ENCODE measurements at places on chromosomes 3 and 15.
A peak's percentile ranks its signal among the peaks of the same experiment; 100 is the strongest.

- no peak for DNase-seq
These were observed 110.5 kb downstream of the MDFIC2 start for GRCh38 chr3:70201975-70202374.

GRCh38 chr3:189625071-189625470 is 6.1 kb upstream of the TP63 start:
- DNase-seq, result no peak

GRCh38 chr15:34318277-34319079 is 19.1 kb downstream of the SLC12A6 start:
- no peak for DNase-seq

DNA sequence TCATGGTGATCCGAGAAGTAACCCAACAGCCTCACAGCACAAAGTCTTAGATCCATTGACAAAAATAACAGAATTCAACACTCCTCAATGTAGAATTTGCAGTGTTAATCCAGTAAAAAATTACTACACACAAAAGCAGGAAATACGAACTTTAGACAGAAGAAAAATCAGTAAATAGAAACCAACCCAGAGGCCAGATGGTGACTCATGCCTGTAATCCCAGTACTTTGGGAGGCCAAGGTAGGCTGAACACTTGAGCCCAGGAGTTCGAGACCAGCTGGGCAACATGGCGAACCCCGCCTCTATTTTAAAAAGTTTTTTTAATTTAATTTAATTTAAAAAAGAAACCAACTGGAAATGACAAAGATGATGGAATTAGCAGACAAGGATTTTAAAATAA is 36.1 kb downstream of the SELENOT start:
- no peak for DNase-seq

DNA sequence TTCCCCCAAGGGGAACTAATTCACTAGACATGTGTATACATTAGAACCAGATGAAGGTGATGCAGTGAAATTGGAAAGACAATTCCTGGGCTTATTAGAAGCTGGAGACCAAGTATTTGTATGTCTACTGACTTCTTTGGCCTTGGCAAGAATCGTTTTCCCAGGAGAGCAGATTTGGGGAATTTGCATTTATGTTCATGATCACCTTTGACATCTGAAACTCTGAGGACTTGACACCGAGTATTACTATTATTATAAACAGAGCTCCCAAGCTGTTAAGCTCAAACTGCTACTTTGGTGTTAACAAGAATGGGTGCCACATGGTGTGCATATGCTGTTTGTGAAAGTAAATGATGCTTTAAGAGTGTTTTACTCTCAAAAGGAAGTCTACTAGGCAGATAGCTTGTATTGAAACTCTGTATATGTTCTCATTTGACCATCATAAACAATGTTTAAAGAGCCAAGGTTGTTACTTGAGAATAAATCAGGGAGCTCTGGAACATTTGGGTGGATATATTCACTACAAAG is 519.8 kb upstream of the GOLIM4 start:
- no peak for DNase-seq

- DNase-seq, result no peak
These were observed 143.0 kb downstream of the RYR3 start for GRCh38 chr15:33453761-33454160.

GRCh38 chr15:60590935-60591495 is 112.1 kb upstream of the ICE2 start:
- DNase-seq, result no peak

- DNase-seq, result no peak
These were observed 1.1 kb downstream of the ZBTB47 start for GRCh38 chr3:42654331-42655201.

DNA sequence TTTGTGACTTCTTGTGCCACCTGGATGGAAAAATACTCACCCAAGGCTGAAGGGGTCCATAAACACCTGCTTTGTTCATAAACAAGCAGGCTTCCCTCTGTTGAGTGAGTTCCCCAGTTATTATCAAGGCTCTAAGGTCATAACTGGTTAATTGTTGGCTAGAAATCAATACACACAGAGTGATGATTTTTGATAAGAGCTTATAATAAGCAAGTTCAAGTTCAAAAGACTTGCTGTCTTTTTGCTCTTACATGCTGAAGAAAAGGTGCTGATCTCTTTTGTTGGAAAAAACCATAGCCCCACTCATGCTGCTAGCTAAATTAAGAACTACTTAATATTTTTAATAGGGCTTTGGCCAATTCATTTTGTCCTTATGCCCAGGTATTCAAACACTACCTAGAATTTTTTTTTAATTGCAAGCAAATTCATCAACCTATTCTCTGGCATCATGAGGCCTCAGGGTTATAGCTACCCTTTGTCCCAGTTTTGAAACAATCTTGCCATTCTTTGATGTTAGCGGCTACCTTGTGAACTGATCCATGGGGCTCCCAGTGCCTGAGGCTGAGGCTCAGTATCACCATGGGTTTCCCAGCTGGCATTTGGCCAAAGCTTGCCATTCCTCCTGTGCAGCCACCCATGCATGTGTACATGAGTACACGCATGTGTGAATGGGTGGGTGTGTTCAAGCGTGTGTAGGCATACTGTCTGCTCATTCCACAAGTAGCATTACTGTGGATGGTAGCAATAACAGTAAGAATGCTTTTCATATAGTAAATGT is 127.6 kb upstream of the LPP start:
- no peak for DNase-seq

DNA sequence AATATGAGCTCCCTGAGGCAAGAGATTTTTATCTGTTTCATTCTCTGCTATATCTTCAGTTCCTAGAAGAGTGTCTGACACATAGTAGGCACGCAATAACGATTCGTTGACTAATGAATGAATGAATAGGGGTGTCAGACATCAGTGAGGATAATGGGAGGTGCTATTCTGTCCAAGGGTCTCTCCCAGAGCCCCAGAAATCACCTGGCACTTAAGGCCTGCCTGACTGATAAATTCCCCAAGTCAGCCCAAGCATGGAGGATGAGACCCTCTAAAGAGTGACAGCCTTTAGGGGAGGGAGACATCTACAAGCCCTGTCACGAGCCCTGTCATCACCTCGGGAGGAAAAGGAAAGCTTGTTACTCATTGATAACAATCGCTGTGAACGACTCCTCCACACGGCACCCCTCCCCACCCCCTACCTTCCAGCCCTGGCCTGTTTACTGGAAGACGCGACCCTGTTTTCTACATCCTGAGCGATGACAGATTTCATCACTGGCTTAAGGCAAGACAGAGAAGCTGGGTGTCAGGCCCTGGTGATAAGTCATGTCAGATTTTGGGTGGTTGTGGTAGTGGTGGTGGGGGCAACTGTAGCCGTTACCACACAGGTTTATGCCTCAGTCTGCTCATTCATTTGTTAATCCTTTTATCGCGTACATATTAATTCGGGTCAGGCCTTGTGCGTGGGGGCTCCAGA is 23.1 kb downstream of the BHLHE40 start:
- DNase-seq, result no peak

- no peak for DNase-seq
These were observed 51.8 kb downstream of the SERP1 start for GRCh38 chr3:150494411-150494977.

GRCh38 chr3:134216851-134217250 is 33.8 kb downstream of the RYK start:
- DNase-seq, result no peak

- DNase-seq, result no peak
These were observed 230.0 kb upstream of the ST8SIA2 start for GRCh38 chr15:92163641-92164040.

GRCh38 chr15:32643907-32644445 is 2.5 kb downstream of the SCG5 start:
- no peak for DNase-seq

DNA sequence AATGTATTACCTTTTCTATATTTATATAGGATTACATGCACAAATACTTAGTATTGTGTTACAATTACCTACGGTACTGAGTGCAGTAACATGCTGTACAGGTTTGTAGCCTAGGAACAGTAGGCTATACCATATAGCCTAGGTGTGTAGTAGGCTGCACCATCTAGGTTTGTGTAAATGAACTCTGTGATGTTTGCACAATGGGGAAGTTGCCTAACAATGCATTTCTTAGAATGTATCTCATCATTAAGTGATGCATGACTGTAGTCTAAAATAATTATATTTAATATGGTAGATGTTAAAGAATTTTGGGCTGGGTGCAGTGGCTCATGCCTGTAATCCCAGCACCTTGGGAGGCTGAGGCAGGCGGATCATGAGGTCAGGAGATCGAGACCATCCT is 281.0 kb downstream of the KLF13 start:
- no peak for DNase-seq

- DNase-seq, result no peak
These were observed 8.2 kb downstream of the TRNT1 start for GRCh38 chr3:3134750-3135448.

DNA sequence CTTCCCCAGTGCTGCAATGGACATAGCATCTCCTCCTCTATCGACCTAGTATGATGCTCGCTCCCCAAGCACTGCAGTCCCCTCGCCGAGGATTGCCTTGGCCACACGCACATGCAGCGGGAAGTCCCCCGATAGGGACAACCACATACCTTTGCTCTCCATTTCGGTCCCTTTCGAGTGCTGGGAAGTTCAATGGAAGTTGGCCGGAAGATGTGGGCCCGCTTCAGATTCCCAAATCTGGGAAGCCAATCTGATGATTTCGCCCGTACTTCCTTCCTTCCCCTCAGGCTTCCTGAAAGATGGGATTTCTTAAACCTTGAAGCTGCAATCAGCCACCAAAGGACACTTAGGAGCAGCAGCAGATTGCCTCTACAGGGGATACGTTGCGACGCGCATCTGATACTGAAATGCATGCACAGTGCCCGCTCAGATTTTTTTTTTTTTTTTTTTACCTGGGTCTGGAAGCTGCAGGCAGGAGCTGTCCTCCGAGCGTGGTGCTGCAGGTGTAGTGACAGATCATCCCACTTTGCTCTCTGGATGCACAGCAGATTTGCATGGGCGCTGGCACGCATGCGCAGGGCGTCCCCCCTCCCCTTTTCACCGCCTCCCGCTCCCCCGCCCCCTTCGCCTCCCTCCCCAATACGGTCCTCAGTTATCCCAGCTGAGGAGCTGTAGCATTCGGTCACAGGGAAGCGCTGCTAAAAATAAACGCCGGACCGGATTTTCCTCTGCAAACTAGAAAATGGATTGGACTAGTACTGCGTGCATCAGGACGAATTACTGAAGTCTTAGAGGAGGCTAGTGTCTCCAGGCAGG is at the start of gene FGF12:
FGF12 (minus strand) TSS at position 510 of the 816 bp plus-strand sequence.
- peak; percentile 57 for DNase-seq

- DNase-seq, result no peak
These were observed 6.5 kb upstream of the FGD5 start for GRCh38 chr3:14812196-14812790.

- no peak for DNase-seq
These were observed 9.1 kb upstream of the MFSD1 start for GRCh38 chr3:158792709-158793108.

DNA sequence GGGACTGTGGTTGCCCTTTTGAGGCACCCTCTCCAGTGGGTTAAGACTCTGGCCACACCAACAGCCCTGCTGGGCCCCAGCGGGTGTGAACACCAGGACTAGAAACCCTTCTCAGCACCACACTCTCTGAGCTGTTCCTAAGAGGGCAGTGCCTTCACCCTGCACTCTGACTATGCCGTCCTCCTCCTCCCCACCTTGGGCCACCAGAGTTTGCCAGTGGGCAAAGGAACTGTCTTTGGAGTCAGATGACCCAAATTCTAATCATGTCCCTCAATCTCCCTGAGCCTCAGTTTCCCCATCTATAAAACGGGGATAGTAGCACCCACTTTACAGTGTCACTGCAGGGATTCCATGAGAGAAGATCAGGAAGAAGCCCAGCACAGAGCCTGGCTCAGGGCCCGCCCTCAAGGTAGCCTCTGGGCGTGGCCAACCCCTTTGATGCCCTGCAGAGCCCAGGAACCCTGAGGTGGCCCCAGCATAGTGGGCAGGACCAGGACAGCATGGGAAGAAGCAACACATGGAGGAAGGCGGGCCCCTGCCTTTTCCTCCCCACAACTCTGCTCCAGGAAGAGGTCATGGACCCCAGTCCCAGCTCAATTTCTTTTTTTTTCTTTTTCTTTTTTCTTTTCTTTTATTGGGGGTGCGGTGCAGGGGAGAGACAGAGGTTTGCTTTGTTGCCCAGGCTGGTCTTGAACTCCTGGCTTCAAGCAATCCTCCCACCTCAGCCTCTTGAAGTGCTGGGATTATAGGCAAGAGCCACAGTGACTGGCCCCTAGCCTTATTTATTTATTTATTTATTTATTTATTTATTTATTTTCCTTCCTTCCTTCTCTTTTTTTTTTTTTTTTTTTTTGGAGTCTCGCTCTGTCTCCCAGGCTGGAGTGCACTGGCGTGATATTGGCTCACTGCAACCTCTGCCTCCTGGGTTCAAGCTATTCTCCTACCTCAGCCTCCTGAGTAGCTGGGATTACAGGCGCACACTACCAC is 115.7 kb upstream of the LINGO1 start:
- DNase-seq, result no peak

- no peak for DNase-seq
These were observed 286.4 kb downstream of the UBE2E2 start for GRCh38 chr3:23489300-23490158.

GRCh38 chr3:149339931-149340309 is 6.5 kb upstream of the TM4SF18 start:
- no peak for DNase-seq

DNA sequence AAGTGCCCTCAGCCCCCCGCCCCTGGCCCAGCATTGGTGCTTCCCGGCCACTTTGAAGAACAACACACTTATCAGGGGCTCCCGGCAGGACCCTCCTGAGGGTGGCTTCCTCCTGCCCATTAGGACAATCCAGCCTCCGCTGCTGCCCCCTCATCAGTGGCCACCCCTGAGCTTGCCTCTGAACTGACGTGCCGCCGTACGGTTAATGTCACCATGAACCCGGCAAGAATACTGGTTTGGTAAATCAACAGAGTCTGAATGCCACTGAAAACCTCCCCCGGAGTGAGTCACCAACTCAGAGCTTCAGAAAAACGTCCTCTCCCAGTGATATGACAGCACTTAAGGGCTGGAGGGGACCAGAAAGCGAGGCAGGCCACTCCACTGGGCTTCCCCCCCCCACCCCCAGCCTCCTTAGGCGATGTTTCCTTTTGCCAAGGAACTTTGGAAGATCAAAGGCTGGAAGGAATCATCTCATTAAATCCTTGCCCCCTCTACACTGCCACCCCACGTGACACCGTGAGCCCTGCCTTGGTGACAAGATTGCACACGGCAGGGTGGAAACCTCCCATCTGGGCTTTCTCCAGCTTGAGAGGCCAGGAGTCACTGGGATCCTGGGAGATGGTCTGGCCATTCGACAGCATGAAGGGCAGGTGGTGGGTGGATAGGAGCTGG is 142.1 kb downstream of the NUP210 start:
- no peak for DNase-seq

- DNase-seq, result no peak
These were observed 1.7 kb downstream of the NCEH1 start for GRCh38 chr3:172708921-172709773.

DNA sequence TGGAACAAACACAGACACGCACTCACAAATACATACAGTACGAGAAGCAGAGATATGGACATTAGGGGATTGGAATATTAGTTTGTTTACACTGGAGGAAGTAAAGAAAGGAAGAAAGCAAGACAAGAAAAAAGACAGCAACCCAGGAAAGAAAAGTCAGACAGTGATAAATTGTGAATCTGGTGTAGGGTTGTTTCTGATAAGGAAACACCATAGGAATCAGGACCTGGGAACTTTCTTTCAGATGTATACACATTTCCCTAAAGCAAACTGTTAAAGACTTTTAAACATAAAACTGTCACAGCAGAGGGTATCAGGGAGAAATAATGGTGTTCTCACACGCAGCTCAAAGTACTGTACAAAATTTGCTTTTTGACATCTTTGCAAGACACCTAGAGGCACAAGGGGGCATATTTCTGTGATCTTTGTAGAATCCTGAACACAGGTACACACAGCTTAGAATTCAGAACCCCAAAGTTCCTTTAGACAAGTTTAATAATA is 153.7 kb downstream of the TUSC7 start:
- no peak for DNase-seq

- no peak for DNase-seq
These were observed 19.3 kb downstream of the CCNB2 start for GRCh38 chr15:59124261-59124660.

Measured in cerebellar nuclear complex (tissue), 1 donor.